ENCODE measurements at places on chromosomes 12 and 14. TPM values are rescaled to one million over a fixed set of nuclear protein-coding genes. Genes with fewer than 3 reads are reported as not detected.

- DNase-seq = peak; percentile 34
Measured at GRCh38 chr14:54503486-54503885, 6.2 kb upstream of the CGRRF1 start.

DNA sequence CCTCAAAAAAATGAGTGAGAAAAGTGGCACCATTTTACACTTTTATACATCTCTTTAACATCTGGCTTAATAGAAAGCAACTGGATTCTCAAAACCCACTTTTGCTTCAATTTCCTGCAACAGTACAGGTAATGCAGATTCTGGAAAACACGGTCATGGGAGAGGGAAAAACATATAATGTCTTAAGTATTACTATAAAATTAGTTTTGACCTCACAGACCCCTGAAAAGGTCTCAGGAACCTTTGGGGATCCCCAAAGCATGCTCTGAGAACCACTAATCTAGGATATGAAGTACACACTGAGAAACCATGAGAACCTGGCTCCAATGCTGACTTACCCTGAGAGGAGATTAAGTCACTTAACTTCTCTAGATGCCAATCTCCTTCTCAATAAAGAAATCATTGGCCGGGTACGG is 64.7 kb downstream of the PPP2R5E start:
- DNase-seq = no peak

DNA sequence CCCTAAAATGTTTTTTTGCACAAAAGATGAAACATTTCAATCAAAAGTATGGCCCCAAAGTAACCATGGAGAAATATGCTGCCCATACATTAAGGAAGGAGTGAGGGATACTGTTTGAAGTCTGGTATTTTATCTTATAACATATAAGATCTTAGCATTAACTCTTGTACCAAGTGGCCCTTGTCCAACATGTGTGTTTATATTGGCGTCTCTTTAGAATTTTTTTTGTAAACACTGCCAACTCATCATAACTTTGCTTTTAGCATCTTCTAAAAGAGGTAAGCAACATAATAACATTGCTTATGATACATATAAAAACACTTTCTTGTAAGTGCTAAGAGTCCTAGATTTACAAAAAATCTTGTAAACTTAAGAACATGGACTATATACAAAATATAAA is 419.7 kb downstream of the ADAMTS20 start:
- no peak for DNase-seq

DNA sequence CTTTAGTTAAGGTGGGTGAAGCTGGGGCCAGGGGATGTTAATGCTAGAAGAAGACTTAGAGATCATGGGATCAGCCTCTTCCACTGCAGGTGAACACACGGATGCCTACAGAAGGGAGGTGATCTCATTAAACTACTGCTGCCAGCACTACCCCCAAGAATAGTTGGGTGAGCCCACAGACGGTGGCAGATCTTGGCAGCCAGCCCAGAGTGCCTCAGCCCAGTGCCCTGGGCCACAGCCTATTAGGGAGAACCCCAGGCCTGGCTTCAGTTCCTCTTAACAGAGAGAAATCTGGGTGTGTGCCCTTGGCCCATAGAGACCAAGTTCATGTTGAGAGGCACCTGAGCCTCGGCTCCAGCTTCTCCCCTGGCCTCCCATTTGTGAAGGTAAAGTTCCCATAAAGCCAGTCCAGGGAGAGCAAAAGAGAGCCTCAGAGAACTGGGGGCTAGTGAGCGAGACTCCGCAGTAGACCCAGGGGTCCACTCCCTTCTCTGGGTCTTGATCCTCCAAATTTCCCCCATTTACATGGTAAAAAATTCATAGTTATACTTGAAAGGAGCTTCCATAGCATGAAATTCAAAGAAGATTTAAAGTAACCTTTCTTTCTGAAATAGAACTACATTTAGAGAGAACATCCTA is 125.0 kb upstream of the CCND2 start:
- no peak for DNase-seq

- peak; percentile 56 for DNase-seq
Measured at GRCh38 chr12:117046011-117046369, 53.2 kb downstream of the TESC start.

DNA sequence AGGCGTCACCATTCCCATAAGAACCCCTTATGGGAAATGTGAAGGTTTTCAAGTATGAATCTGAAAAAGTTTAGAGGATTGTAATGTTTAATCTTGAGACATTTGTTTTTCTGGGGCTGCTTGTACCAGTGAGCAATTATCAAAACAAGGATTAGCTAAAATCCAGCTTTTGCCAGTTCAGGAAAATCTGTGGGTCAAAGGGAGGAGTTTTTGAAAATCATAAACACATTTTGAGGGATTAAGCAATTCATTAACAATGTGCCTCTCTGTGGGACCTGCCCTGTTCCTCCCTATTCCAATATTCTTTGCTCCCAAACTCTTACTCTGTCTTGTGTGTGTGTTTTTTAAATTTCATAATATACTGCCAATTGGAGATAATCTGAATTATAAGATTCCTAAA is 11.7 kb upstream of the DAAM1 start:
- DNase-seq = no peak

DNA sequence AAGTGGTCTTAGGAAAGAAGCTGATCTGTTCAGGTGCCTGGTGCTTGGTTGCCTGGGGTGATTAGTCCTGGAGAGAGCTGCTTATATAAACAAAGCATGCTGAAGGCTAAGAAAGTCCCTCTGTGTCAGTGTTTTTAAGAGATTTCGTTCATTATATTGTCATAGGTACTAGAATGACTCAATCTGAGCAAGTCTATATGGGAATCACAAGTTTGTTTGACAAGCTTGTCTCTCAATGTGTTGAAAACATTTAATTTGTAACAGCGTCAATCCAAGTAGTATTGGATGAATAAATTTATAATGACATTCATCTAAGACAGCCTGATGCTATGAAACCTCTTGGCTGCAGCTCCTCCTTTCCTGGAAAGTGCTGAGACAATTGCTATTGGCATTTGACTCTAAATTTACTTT is 256.3 kb downstream of the TMTC2 start:
- peak; percentile 12 for DNase-seq

GRCh38 chr14:103070263-103070885 is 13.0 kb upstream of the CDC42BPB start:
- no peak for DNase-seq

DNA sequence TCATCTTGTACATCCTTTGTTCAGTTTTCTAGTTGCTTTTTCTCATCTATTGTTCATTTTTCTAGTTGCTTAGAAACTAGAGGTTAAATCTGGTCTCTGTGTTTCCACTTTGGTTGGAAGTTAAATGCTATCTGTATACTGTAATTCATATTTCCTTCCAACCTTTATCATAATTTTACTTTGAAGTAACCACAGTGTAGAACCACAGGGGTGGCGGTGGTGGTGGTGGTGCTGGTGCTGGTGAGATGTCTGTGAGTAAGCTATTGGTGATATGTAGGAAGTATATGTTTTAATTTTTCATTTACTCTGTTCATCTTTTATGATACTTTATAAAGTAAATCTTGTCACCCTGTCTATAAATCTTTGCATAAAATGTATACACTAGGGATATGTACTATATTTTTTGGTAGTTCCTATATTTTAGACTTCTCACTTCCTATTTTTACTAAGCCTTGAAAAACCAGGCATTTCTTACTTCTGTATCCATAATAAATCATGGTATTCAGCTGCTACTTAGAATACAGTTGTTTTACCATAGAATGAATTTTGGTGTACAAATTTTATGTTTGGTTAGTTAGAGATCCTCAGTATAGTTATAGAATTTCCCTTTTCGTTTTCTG is 31.9 kb downstream of the CCDC91 start:
- no peak for DNase-seq

GRCh38 chr14:51224551-51224950 is 15.5 kb upstream of the TMX1 start:
- DNase-seq = no peak

- DNase-seq = peak; percentile 17
Measured at GRCh38 chr12:73906757-73907156, 630.9 kb upstream of the ATXN7L3B start.

GRCh38 chr12:24102676-24103075 is 153.2 kb upstream of the SOX5 start:
- no peak for DNase-seq

DNA sequence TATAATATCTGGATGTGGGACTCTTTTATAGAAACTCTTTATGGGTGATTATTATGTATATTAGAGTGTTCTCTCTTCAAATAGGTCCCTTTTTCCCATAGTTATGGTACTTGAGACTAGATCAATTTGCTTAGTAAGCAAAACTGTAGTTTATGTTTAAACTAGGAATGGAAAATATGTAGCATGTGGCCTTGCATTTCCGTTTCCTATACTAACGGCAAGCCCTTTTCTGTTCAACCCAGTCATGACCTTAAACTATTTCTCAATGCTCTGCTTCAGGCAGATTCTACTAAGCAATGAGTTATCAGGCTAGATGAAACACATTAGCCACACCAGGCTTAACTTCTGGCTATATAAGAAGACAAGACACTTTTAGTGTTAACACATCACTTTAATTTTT is 84.6 kb downstream of the OTOGL start:
- no peak for DNase-seq

- DNase-seq = no peak
Measured at GRCh38 chr14:20428010-20428365, 8.0 kb downstream of the KLHL33 start.

DNA sequence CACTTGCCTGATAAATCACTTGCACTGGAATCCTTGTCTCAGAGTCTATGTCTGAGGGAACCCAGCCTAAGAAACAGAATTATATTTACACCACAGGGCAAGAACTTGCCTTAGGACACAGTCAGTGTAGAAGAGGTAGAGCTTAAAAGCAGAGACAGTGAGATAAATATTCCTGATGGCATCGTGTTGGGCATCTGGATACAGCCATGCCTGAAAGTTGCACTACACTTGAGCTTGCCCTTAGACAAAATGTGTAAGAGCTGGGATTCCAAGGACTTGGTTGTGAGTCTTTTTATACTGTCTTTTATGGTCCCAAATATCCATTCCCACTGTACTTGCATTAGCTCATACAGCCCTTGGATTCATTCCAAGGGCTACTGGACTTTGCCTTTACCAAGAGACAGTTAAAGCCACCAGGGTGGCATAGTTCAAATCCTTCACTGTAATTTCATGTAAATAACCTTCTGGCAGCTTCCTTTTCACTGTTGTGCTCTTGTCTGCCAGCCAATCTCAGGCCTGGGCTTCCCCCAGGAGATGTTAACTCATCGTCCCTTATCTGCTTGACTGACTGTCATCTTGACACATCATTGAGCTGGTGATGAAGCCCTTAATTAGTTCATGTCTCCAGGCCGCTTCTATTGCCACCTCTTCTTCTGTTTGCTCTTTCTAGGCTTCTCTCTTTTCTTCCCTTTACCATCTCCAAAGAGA is 577.9 kb upstream of the TBX3 start:
- DNase-seq = no peak

DNA sequence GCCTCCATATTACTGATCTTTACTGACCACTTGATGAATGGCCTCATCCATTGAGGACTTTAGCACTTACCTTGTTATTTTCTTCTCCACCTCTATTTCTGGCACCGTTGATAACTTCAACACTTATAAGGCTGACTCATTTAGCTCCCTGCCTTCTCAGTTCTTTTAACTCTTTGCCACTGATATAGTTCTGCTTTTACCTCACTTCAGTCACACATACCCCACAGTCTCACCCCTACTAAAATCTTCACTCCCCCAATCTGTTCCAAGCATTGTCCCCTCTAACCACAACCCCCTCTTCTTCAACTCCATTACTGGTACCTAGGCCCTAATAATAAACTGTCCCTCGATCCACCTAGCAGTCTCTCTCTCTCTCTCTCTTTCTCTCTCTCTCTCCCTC is 141.0 kb downstream of the PAH start:
- DNase-seq = no peak

DNA sequence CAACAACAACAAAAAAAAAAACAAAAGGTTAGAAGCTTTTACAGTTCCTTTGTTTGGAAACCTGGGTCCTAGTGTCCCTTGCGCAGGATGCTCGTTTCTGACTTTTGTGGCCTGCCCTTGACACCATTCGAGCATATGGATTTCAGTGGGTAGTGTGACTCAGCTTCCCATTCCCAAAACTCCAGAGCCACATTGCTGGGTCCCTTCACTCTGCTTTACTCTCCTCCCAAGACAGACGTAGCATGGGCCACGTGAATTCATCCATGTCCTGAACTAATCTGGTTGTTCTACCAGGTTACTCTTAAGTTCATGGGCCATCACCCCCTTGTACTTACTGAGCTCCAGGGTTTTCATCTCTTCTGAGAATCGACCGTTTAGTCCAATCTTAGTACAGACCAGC is 68.0 kb upstream of the MAX start:
- no peak for DNase-seq

GRCh38 chr12:20142316-20142715 is 226.0 kb upstream of the PDE3A start:
- no peak for DNase-seq

DNA sequence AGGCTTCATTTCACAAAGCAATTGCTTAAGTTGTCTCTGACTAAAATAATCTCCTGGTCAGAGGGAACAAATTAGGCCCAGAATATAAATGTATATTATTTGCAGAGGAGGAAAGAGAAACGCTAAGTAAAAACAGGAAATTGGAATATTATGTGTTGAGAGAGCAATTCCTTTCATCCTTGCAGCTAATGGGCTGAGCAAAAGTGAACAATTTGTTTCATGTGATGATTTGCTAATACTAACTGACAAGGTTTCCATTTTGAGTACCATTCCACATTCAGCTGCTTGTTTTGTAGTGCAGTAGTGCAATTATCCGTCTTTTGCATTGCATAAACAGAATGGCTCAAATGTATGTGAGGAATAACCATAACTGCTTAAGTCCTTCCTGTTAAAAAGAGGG is 103.2 kb downstream of the TPH2 start:
- no peak for DNase-seq

The TAS2R19 gene
- 6.0 TPM for total RNA-seq

The TAS2R50 gene
- total RNA-seq = 5.7 TPM

The NPAS3 gene
- 0.17 TPM for total RNA-seq

The CISTR gene
- total RNA-seq = not detected

The LRP6 gene
- total RNA-seq = 61.7 TPM

The ZDHHC22 gene
- total RNA-seq = 29.3 TPM

The SERPINA12 gene
- not detected for total RNA-seq

The ARHGAP5 gene
- total RNA-seq = 72.6 TPM

The CINP gene
- total RNA-seq = 54.0 TPM

The KRT7 gene
- total RNA-seq = 9.4 TPM

The FBXL14 gene
- 9.1 TPM for total RNA-seq

The SLCO1C1 gene
- 1.6 TPM for total RNA-seq

The TOMM20L gene
- not detected for total RNA-seq
